Progenitor cell of endocrine pancreas (in vitro differentiated cells): ENCODE measurements at places on chromosomes 3 and 15. TPM values are rescaled to one million over a fixed set of nuclear protein-coding genes. Genes with fewer than 3 reads are reported as not detected.

DNA sequence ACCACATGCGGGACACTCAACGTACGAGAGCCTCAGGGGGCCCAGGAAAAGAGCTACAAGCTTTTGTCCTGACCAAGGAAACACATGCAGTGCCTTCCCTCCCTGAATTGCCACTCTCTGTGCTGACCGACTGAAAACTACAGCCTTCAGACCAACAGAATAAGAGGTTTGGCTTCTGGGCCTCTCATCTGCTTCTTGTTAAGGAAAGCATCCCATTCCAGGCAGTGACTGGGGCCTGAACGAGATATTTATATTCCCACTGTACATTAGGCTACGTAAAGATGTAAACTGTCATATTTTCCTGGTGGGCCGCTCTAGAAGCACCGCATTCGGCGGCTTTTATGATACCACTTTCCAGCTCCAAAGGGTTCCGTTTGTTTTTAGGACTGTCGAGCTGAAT, 208.9 kb upstream of the TPM1 start:
- no peak for DNase-seq

GRCh38 chr3:99578339-99578970, 59.9 kb upstream of the COL8A1 start:
- DNase-seq = no peak

PLOD2 gene
- 49.2 and 54.9 TPM in 2 replicates for total RNA-seq

- DNase-seq = peak; percentile 52
These were observed 41.0 kb downstream of the FLNB start for GRCh38 chr3:58049143-58049785.

DNA sequence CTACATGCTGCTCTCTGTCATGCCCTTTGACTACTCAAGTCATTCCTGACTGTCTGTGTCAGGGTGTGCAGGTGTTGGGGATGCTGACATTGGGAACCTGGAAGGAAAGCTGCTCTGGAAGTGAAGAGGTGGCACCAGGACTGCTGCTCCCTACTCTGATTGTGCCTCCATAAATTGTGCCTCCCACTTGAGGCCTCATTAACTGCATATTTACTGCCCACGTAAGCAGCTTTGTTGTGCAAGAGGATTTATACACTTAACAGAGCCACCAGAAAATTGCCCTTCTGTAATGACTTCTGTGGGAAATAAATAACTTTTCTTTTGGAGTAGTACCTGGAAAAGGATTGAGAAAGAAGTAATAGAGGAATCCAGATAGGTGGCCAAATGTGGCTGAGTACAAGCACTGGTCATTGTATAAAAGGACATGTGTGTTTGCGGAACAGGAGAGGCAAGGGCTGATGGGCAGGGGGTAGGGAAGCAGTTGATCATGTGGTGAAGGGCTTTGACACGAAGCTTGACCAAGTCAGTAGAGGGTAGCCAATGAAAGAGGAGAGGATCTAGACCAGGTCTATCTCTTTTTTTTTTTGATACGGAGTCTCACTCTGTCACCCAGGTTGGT, 24.8 kb downstream of the IL20RB start:
- no peak for DNase-seq

OR5H6 gene
- not detected in 2 replicates for total RNA-seq

- no peak for DNase-seq
These were observed 14.6 kb downstream of the DNAJB8 start for GRCh38 chr3:128452120-128452519.

- no peak for DNase-seq
These were observed 238.1 kb upstream of the STT3B start for GRCh38 chr3:31294430-31295149.

GRCh38 chr15:80931191-80931590, 58.4 kb downstream of the MESD start:
- DNase-seq = no peak

CHL1 gene
- total RNA-seq = 24.7 and 32.5 TPM in 2 replicates

DNA sequence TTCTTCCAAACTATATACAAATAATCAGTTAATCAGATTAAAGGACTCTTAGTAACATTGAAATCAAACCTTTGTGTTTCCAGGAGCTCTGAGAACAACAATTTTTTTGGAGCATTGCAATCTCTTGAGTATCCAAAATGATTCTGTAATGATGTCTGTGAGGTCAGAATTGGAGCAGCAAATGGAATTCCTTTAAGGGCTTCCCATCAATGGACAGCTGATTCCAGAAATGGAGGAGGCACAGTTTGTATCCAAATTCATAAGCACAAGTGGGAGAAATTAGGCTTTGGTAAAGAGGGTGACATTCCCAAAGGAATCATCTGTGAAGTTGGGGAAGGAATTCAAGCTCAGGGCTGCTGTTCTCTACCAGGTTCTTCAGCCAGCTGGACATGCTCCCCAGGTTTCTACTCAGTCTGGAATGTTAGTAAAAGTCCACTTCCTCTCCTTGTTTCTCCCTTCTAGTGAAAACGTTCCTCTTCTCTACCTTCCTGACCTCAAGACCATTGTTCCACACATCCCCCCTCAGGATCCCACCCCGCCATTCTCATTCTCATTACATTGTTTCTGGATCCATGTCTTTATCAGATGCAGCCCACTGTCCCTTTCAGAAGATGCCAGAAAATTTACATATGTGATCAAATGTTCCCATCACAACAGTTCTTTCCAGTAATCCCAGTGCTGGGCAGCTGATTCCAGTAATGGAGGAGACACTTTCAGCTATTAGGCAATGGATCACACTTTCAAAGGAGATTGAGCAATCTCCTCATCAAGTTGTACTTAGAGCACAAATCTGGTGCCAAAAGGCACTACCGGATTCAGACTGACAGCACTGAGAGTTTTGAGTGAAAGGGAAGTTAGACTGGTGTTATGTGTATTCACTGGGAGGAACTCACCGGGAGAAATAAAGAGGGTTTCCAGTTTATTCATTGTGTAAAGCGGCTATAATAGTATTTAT, 391.3 kb upstream of the TPRG1 start:
- no peak for DNase-seq

DNA sequence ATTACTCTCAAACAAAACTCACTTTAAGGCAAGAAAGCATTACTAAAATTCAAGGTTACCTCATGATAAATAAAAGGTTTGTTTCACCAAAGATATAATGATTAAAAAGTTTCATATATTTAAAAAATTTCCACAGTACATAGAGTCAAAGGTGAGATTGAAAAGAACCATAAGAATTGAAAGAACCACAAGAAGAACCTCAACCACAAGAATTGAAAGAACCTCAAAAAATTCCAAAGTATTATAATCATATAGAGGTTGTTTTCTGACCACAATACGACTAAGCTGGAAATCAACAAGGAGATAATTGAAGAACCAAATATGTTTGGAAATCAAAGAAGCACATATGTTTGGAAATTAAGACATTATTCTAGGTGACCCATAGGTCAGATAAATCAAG, 52.7 kb downstream of the SLC25A36 start:
- no peak for DNase-seq

DNA sequence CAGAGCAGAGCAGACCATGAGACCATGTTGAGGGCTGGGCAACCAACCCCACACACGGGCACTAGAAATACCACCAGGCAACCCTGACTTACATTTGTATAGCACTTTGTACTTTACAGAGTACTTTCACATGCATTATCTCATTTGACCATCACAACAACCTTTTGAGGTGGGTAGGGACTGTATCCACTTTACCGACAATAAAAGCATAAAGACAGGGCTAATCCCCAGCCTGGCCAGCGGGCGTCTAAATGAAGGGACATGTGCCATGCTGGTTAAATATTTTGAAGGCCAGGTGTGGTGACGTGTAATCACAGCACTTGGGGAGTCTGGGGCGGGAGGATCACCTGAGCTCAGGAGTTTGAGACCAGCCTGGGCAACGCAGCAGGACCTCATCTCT, 23.6 kb downstream of the RASGRP1 start:
- no peak for DNase-seq

GRCh38 chr3:71751602-71752001, 2.1 kb upstream of the GPR27 start:
- DNase-seq = no peak

- DNase-seq = no peak
These were observed 516.7 kb downstream of the FOXP1 start for GRCh38 chr3:71066849-71067261.
